ENCODE measurements at places on chromosomes 11 and 22.
A peak's percentile ranks its signal among the peaks of the same experiment; 100 is the strongest.

GRCh38 chr11:65430406-65431217 lies 8.0 kb downstream of the NEAT1 start:
- DNase-seq, result no peak

DNA sequence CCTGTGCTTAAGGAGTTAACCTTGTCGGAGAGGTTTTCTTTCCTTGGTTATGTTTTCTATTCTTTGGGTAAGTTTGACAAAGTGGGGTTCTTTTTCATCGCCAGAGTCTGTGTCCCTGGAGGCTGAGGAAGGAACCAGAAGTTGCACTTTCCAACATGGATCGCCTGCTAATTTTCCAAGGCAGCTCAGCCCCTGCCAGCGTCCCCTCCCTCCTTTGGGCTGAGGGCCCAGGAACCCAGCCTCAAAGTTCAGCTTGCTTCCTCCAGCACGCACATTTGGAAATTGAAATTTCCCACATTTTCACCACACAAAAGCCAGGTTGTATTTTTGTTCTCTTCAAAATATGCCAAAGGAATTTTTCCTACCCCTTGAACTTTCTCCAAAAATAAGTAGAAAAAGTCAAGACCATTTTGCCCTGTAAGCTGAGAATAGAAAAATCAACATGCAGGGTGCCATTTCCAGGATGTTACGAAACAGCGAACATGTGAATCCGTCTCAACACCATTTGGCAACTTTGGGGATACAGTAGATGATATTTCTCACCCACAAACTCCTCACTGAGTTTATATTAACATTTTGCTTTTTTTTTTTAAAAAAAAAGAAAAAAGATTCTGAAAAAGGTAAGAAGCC lies 343.5 kb downstream of the TENM4 start:
- no peak for DNase-seq

DNA sequence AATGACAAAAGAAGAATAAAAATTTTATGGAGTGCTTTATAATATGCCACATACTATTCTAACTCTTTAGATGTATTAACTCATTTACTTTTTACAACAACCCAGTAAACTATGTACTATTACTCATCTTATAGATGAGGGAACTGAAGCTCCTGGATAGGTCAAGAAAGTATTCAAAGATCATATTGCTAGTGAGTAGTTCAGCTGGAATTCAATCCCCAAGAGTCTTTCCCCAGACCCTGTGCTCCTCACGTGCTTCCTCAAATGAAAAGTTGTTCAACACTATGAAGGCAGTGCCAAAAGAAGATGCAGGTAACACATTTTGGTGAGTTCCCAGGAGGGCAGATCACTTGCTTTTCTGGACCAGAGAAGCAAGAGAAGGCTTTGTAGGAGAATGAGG lies 46.8 kb downstream of the BTG4 start:
- DNase-seq, result no peak

DNA sequence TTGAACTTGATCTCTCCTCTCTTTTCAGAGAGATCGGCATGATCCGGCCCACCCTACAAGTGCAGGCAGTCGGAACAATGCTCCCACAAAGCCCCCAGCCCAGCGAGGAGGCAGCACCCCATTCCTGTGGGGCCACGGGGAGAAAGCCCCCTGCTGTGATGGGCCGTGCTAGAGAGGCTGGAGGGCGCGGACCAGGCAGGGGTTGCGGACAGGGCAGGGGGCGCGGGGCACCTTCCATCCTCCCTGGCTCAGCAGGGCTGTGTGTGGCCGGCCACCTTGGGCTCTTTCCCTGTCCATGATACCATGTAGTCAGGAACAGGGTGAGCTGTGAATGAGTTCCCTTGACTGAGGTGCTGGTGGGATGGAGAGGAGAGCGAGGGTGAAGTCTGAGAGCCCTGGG lies 379.8 kb downstream of the BRD1 start:
- no peak for DNase-seq

GRCh38 chr11:122850076-122850631 lies 11.9 kb downstream of the CRTAM start:
- DNase-seq, result peak; percentile 66

- no peak for DNase-seq
Measured at GRCh38 chr22:19896665-19897355, 42.1 kb upstream of the GNB1L start.

DNA sequence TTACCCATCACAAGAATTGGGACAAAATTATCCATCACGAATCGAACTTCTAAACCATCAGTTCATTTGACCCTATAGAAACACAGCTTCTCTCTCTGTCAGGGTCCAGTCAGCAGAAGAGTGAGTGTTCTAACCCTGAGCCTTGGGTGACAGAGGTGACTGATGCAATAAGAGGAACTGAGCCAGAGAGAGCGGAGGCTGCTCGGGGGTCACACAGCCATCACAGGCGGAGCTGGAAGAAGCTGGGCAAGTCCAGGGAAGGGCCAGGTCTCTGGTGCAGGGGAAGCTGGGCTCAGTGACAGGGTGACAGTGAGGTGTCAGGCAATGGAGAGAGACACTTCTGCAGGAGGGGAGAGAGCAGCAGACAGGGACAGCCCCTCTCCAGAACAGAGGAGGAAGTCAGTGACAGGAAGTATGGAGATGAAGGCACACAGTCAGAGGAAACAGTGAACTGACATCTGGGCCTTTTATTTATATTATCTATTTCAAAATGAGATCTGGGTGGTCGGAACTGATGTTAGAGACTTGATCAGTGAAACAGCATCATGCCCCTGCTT lies 184.0 kb upstream of the TBCEL start:
- no peak for DNase-seq

GRCh38 chr11:62406034-62406433 lies 12.8 kb upstream of the SCGB1A1 start:
- no peak for DNase-seq

DNA sequence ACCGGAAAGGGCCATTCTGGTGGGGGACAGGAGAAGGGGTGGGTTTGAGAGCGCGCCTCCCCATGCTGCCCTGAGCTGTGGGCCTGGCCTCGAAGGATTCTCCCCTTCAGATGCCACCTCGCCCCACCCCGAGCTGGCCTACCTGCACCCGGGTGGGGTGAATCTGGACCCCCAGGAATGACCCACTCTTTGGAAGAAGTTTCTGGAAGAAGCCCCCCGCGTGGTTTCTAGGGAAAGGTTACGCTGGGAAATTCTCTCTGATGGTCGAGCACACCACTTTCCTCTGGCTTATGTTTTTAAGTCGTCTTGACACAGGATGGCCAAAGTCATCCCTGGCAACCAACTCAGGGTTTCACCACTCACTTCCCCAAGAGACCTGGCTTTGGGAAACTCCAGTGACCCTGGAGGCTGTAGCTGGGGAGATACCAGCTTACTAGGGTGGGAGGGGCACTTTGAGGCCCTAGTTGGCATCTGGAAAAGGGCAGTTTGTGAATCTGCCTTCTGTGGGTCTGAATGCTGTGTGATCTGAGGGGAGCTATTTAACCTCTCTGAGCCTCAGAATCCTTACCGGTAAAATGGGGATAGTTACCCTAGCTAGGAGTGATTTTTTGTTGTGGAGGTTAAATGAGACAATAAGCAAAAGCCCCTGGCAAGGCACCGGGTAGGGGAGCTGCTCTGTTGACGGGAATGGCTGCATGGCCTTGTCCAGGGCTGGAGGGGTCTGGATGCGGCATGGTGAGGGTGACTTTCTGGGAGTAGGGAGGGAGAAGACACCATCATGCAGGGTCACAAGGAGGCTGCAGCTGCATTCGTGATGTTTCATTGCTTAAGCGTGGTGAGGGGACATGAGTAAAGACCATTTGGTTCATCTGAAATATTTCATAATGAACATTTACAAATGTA lies 45.3 kb upstream of the ACCSL start:
- no peak for DNase-seq

- DNase-seq, result no peak
Measured at GRCh38 chr11:102493524-102493923, 37.0 kb downstream of the MMP7 start.

DNA sequence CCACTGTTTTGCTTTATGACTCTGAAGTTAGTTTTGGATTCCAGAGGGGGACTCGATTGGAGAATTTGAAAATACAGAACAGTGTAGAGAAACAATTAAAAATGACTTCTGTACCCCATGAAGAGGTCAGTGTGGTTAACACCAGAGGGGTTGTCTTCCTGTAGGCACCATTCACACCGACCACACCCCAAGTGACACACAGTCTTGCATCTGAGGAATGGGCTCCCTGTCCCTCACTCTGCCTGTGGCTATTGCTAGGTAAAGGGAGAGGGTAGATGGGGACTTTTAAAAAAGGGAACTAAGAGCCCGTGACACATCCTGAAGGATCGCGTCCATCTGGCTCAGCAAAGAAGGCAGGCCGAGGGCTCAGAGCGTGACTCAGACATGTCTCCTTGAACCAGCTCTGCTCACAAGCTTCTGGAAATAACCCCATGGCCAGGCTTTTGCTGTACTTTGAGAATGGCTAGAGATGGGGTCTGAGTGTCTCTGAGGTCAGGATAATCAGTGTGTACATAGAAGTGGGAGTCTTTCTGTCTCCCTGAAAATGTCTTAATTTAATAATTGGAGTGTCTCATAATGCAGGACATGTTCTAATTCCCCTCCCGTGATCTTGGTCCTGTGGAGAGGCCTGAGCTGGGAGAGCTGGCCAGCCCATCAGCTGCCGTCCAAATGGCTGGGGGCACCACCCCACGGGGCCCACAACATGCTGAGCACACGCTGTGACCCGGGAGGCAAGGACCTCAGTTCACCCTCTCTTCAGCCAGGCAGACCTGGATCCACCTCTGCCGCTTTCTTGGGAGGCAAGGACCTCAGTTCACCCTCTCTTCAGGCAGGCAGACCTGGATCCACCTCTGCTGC lies 39.3 kb downstream of the SGSM1 start:
- DNase-seq, result no peak

- DNase-seq, result peak; percentile 85
Measured at GRCh38 chr11:14904745-14905103, 12.7 kb upstream of the CYP2R1 start.

- DNase-seq, result no peak
Measured at GRCh38 chr11:113697756-113698407, 8.2 kb downstream of the TMPRSS5 start.

DNA sequence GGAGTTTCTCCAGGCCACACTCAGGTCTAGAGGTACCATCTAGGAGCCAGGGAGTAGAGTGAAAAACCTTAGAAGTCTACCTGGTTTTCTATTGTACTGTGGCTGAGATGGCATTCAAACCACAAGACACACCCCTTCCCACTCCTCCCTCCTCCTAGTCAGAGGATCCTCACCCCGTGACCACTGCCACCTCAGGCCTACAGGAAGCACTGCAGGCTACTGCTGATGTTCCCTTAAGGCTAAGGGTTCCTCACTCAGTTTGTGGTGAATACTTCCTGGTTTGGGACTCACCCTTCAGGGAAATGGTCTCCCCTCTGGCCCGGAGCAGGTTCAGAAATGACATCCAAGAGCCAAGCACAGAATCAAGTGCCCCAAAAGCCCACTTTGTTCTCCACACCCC lies 1293.9 kb downstream of the JRKL start:
- DNase-seq, result no peak

DNA sequence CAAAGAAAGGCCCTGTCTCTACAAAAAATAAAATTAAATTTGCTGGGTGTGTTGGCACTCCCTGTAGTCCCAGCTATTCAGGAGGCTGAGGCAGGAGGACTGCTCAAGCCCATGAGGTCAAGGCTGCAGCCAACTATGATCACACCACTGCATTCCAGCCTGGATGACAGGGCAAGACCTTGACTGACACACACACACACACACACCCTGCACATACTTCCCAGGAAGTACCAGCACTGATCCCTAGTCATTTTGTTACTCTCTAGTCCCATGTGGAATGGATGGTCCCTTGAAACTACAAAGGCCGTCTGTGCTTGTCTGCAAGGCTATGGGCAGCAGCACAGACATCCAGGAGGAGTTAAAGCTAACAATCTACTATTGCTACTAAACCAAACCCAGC lies 59.7 kb upstream of the CYP2D6 start:
- no peak for DNase-seq

GRCh38 chr11:17892409-17892808 lies 120.4 kb downstream of the SERGEF start:
- no peak for DNase-seq

- DNase-seq, result no peak
Measured at GRCh38 chr11:121443688-121444275, 8.3 kb upstream of the SORL1 start.

DNA sequence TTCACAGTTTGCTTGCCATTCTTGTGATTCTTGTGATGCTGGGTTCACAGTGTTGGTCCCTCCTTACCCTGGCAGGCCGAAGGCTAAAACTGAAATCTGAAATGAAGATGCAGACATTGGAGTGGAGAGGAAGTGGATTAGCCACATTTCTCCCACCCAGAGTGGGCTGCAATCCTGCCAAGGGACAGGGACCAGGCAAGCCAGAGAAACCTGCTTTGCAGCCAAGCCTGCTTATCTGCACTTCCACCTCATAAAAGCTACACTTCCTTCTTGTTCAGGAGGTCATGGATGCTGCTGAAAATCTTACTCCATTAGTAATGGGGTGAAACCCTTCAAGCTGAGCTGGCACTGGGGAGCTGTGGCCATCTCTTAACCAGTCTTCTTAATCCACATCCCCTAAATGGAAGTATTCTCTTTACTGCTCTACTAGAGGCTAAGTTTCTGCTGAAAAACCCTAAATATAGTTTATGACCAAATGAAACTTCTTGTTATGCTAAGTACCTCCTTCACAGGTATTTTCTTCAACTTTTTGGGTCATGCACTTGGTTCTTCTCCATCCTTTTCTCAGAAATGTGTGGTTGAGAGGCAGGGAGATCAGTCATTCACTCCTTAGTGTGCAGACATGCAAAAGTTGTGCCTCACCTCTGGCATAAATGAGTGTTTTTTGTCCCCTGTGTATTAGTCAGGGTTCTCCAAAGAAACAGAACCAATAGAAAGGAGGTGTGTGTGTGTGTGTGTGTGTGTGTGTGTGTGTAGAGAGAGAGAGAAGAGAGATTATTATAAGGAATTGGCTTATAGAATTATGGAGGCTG lies 133.9 kb upstream of the BMAL1 start:
- DNase-seq, result no peak

GRCh38 chr11:122749005-122749687 lies 89.2 kb upstream of the CRTAM start:
- DNase-seq, result peak; percentile 73

DNA sequence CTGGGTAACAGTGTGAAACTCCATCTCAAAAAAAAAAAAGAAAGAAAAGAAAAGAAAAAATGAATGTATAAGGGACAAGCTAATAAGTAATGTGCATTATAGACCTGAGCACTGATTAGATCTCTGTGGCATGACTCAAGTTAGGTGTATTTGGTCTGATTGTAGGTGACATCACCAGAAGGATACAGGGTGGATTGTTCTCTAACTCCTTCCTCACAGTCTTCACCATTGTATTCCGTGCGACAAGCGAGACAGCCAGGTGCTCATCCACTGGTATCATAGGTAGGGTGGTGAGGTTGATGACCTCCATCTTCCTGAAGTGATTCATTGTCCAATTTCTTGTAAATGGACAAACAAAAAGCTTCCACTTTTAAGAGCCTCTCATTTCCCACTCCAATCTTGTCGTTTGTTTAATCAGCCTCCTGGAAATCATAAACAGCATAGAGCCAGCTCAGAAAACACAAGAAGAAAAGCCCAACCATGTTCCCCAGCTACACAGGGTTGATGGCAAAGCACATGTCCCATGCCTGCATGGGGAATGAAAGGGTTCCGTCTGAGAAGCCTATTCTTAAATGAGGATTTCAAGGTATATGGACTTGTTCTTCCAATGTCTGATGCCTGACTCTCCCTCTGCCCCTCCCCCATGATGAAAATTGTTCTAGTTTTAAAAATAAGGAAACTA lies 6.2 kb downstream of the FAM227A start:
- no peak for DNase-seq

- DNase-seq, result peak; percentile 35
Measured at GRCh38 chr22:37095113-37095512, 14.4 kb downstream of the TMPRSS6 start.

Measured in stimulated activated naive CD8-positive, alpha-beta T cell treated with anti-CD3 and anti-CD28 coated beads, Interleukin-15, amount 100 ng/mL, for 72 hours (primary cell).